NCI-H1092 (cell line): ENCODE measurements at places on chromosomes 7 and 10.

GRCh38 chr10:101297901-101298486, 56.0 kb upstream of the BTRC start:
- no peak for DNase-seq

- DNase-seq = no peak
These were observed 7.7 kb upstream of the OPN1SW start for GRCh38 chr7:128783143-128783861.

- DNase-seq = no peak
These were observed 515.7 kb downstream of the TCERG1L start for GRCh38 chr10:130795819-130796218.

- no peak for DNase-seq
These were observed 133.3 kb downstream of the VTI1A start for GRCh38 chr10:112580267-112580666.

GRCh38 chr7:22563621-22564241, 63.7 kb upstream of the STEAP1B start:
- DNase-seq = peak; percentile 28

GRCh38 chr10:88066876-88067275, 203.5 kb downstream of the PTEN start:
- no peak for DNase-seq

GRCh38 chr10:12418725-12419261, 69.4 kb downstream of the CAMK1D start:
- DNase-seq = no peak

DNA sequence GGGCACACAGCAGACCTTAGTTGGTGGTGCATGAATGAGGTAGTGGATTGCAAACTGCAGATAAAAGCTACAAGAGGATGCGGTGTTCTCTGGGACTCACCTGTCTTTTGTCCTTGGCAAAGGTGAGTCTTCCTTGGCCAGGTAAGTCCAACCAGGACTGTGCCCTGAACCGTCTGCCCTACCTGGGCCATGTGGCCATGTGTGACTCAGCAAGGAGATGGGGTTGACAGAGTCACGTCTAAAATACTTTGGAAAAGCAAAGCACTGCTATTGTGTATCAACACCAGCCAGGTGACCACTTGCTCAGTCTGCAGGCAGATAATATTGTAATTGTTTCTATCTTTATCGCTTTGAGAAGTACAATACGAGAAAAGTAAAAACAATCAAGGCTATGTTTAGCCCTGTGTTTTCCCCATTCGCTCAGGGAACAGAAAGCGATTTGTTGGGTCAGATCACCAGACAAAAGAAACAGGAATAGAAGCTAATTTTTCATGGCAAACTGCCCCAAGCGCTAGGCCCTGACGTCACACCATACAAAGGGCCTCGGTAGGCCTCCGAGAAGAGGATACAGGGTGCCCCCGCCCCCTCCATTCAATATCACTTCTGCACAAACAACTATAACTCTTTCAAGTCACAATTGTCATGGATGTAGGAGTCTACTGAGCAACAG, 57.3 kb downstream of the FAM53B start:
- no peak for DNase-seq

DNA sequence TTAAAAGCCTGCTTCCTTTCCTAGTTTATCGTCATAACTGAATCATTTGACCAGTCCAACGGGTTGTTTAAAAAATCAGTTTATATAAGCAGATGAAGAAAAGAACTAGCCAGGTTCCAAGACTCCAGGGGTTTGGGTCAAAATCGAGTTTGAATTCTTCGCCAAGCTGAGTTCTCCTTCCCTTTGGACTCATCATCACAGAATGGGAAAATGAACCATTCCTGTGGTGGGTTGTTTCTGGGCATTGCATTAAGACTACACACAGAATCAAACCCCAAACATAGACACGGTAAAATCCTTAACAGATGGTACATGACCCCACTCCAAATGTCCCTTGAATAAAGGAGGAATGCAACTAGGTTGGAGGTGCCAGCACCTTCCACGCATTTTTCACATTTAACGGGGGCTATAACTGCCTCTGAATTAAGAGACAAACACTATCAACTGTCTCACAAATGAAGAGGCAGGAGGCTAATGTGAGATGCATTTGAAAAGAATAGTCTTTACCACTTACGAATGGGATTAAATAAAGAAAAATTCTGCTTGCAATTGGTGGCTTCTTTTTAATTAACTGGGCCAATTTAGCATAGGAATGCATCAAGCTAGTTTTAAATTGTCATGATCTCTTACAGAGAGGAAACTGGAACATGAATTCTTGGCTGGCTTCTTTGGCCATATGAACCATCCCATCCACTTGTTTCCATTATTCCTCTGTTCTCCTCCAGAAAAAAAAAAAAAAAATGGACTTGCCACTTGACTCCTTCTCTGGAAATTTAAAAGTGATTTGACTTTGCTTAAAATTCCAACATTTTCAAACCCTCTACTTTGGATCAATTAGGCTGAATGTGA, 61.1 kb downstream of the CHST15 start:
- DNase-seq = no peak

- DNase-seq = no peak
These were observed 160.6 kb upstream of the ADO start for GRCh38 chr10:62643606-62644587.

GRCh38 chr7:56051053-56051338, 248 bp downstream of the PSPH start:
- no peak for DNase-seq

DNA sequence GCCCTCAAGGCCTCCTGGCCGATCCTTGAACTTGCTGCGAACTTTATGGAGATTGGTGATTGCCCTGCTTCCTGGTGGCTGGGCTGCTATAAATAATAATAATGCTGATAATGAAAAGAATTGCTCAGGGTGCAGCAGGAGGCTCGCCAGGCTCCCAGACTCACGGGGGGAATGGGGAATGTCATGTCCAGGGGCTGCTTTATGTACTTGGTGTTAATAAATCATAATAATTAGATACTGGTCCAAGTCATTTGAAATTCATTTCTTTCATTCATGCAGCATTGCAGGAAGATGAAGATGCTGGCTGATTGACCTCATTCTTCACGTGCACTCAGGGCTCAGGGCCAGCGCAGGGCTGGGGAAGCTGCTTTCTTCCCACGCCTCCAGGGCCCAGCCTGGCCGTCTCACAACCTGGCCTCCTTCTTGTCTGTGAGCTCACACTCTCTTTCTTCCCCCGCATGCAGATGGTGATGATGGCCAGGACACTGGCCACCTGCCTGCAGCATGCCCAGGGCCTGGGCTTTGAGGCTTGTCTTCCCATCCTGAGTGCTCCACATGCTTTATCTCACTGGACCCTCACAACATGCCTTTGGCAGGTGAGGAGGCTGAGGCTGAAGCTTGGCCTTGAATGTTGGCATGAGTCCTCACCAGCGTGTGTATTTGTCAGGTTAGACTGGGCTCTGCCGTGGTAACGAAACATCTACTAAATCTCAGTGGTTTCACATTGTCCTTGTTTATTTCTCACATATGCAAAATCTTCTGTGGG, 138.4 kb upstream of the TNS3 start:
- no peak for DNase-seq

DNA sequence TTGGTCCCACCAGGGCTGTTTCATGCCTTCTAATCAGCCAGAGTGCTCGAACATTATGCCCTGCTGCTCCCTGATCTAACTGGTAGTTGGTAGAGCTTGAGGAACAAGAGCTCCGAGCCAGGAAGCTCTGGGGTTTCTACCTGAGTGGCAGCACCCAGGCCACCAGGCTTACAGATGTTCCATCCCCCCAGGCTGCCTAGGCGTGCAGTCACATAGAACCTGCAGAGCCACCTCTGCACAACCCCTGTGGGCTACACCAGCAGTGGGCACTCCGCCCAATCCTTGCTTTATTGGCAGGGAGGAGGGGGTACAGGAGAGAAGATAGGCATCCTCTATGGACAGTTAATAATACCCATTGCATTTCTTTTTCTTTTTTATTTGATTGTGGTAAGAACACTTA, 21.8 kb downstream of the MAP3K8 start:
- DNase-seq = no peak

- DNase-seq = no peak
These were observed 18.7 kb upstream of the ARHGAP12 start for GRCh38 chr10:31947144-31947926.

DNA sequence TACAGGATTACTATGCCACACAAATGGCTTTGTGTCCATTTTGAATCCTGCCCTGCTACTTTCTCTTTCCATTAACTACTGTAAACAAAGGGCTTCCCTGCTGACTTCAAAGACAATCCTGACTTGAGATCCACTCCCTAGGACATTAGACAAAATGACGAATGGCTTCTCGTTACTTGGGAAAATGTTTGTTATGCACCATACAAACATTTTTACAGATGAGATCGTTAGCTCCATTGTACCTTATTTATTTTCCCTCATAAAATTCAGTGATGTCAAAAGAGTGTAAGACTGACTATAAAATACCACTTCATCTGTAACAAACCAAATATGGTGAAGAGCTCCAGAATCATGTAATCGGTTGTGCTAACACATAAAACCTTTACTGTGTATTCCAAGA, 121.8 kb downstream of the CD36 start:
- DNase-seq = no peak

DNA sequence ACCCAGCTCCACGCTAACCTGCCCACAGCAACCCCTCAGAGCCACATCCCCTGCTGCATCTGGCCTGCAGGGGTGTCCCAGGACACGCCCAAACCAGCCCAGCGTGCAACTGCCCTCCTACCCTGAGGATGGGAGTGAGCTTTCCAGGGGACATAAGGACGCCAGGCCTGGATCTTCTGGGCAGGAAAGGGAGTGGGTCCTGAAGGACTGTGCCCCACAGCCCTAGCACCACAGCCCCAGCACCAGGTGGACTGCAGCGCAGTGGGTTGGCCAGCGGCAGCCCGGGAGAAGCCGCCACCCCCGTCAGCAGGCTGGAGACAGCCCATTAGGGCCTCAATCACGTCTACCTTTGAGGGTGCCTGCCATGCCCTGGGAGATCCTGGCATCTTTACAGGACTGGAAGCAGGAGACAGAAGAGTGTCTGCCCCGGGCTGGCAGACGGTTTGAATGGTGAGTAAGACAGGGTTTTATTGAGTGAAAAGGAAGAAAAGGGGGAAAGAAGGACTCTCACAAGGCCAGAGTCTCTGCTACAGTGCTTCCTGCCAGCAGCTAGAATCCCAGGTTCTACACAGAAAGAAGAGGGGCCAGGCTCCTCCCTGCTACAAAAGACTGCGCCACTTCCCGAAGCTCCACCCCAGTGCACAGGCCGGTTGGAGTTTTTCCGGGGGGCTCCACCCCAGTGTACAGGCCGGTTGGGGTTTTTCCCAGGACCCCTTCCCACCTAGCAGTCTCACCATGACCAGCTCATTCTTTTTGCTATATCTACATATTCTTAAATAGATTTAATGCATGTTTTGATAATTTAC, 69.8 kb upstream of the KCTD7 start:
- no peak for DNase-seq

- DNase-seq = no peak
These were observed 332.7 kb downstream of the ADARB2 start for GRCh38 chr10:1404323-1405260.

DNA sequence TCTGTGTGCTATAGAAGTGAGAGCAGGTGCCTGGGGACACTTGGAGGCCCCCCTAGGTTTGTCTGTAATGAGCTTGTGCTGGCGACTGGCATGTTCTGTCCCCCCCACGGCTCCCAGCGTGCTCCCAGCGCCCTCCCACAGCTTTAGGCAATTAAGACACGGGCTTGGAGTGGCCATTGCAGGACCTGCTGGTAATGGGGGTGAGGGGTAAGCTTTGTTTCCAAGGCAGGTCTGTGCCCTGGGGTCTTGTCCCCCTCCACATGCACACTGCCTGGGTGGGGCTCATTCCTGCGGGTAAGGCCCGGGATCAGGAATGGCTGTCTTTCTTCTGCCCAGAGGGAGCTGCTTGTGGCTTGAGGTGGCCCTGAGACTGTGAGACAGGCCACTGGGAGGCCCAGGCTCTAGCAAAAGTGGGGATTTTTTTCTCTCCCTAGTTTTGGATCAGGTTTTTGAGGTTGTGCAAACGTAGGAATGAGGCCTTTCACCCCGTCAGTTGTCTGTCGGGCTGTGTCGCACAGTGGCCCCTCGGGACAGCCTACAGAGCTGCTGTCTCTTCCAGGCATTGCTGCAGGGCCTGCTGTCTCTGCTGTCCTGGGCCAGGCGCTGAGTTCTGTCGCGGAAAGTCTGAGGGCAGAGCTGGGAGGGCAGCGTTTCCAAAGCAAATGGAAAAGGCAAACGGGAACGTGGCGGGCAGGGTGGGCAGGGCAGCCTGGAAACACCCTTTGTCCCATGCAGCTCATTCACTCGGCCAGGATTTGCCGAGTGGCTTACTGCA, 107.4 kb downstream of the LHPP start:
- no peak for DNase-seq

DNA sequence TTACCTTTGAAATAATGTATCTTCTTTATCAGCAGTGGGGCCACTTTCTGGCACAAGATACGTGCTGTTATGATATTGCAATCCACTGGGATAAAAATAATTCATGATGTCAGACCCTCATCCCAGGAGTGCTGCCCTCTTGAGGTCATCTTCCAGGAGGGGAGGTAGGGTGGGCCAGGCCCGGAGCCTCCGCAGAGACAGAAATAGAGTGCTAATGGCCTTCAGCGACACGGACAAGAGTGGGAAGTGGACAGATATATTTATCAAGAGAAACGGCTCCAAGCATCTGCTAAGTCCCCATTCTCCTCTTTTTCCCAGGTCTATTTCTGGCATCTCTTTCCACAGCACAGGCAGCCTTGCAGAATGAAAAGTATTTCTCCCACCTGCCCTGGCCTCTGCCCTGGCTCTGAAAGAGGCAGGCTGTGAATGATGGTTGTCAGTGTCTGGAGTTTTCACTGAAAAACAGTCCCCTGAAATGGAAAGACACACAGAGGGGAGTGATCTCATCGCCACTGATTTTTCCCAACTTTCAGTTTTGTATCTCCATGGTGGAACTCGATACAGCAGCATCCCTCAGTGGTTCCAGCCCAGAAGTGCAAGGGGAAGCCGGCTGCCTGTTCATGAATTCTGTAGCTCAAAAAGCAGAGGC, 251.7 kb upstream of the MYO3A start:
- no peak for DNase-seq

DNA sequence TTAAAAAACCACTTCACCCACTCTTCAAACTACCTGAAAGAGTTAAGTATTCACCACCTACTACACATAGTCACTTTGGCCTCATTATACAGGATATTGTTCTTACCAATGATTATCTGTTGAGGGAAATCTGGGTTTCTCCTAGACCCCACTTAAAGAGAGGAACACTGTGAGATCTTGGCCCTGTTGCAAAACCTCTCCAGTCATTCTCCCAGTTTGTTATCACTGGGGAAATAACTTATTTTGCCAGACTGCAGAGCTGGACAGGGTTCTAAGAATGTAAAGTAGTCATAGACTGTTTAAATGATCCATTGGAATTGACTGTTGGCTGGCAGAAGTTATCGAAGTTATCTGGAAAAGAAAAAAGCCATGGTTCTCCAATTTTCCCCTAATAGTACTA, 143.8 kb downstream of the HGF start:
- no peak for DNase-seq

DNA sequence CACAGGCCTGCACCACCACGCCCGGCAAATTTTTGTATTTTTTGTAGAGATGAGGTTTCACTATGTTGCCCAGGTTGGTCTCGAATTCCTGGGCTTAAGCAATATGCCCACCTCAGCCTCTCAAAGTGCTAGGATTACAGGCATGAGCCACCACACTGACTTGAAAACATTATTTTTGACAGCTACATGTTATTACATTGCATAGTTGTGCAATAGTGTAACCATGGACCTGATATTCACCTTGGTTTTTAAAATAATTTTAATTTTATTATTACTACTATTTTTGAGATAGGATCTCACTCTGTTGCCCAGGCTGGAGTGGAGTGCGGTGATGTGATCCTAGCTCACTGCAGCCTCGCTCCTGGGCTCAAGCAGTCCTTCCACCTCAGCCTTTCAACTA, 18.4 kb downstream of the AKAP9 start:
- DNase-seq = no peak
